Activated naive CD4-positive, alpha-beta T cell treated with Interleukin-2 at 50 U/mL for 16 hours (primary cell): ENCODE measurements at places on chromosomes 7 and 10.
A peak's percentile ranks its signal among the peaks of the same experiment; 100 is the strongest.

DNA sequence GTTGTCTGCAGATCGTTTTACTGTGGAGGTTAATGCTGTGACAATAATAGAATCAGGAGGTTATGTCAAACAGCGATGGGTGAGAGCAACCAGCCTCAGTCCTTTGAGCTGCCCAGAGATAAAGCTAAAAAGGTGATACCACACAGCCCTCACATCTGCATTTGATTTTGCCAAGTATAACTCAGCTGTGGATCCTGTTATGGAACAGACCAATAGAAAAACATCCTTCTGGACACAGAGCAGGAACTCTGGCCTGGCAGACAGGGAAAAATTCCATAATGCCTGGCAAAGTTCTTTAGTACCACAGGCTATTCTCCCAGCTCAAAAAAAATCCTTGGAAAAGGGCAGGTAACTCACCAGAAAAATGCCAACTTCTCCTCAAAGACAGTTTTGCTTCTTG, 87.1 kb upstream of the PDLIM1 start:
- DNase-seq: no peak

GRCh38 chr7:4134631-4135030, 547.5 kb upstream of the FOXK1 start:
- DNase-seq: no peak

DNA sequence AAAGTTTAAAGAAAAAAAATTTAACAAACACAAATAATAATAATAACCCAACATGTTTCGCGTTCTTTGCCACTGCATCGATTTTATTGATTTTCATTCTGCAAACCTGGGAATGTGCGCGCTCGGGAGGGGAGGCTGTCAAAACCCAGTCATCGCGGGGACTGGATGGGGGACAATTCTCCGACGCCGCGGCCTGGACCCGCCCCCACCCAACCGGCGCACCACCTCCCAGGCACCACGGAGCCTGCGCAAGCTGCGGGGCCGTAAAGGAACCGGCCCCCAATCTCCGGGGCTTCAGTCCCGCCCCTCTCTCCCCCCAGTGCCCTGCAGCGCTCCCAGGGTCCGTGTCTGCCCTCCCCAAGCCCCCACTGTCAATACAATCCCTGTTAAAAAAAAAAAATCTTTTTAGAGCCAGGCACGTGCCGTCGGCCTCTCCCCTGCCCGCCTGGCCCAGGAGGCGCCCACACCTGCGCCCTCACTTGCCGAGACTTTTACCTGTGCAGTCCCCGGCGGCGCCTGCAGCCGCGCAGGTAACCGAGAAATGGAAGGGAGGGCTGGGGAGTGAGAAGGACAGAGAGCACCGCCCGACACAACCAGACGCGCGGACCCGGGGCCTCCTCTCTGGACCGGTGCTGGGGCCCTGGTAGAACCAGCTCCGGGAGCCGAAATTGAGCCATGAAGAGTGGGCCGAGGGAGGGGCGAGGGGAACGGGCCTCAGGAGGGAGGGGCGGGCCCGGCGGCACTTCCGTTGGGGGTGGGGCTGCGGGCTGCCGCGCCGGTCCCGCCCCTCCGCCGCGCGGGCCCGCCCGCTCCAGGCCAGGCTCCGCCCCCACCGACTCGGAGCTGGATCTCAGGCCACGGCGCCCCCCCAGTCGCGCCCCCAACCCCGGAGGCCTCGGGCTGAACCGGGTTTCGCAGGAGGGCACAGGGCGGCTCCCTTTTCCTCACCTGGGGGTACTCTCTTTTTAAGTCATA, 7.6 kb upstream of the ZNF503 start:
- DNase-seq: no peak

- DNase-seq: peak; percentile 47
Measured at GRCh38 chr10:88385601-88386203, 197.4 kb downstream of the RNLS start.

GRCh38 chr10:26311383-26311940, 94.9 kb downstream of the GAD2 start:
- DNase-seq: no peak

DNA sequence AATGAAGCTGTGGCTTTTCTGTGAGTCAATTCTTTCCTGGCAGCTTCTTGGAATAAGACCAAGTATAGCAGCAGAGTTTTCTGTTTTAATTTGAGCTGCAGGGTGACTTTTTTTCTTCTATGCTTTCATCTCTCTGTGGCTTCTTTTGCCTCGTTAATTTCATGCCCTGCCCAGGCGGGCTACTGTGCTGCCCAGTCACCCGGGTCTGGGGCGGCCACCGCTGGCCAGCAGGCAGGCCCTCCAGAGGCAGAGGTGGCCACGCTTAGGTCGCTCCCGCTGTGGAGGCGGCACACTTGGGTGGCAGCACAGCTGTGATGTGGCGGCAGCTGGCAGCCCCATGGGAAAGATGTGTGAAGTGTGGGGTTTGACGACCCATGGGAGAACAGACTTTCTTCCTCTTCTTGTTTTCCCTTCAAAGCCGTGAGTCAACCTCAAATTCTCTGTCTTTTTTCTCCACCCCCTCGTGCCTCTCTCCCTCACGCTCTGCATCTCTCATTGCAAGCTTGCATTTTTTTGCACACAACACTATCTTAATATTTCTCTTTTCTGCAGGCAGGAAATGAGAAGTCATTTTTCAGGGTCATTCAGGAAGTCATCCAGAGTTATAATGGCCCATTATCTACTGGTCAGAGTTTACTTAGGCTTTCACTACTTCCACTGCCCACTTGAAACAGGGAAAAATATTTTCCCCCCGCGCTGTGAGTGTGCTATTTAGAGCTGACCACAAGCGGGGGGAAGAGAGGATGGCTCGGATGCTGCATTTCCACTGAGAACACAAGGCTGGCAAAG, 67.8 kb downstream of the EGFR start:
- no peak for DNase-seq

DNA sequence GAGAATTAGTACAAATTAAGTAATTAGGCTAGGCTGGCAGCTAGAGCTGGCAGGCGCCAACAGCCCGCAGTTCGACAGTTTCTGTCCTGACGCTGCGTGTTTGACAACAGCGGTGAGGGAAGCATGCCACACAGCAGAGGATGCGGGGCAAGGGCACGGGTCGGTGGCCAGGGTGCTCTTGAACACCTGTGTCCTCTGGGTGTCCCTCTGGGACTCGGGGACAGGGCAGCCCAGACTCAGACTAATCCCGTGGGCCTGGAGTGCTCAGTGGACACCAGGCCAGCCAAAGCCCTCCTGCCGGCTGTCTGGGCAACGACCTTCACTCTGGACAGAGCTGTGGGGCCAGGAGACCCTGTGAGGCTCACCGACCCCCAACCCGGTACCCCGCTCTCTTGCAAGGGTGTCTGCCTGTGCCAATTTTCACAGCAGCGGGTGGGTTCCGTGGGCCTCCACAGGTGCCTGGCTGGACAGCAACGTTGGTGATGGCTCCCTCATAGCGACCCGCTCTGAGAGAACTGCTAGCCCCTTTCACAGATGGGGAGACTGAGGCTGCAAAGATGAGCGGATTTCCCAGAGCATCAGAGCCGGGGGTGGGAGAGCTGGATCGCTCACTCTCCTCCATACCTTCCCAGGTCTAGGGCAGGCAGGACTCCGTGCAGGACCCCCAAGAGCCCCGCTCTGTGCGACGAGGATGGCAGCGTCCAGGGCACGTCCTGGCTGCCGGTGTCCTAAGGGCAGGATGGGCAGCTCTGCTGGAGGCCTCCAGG, 48.5 kb downstream of the FOXL3 start:
- DNase-seq: no peak

DNA sequence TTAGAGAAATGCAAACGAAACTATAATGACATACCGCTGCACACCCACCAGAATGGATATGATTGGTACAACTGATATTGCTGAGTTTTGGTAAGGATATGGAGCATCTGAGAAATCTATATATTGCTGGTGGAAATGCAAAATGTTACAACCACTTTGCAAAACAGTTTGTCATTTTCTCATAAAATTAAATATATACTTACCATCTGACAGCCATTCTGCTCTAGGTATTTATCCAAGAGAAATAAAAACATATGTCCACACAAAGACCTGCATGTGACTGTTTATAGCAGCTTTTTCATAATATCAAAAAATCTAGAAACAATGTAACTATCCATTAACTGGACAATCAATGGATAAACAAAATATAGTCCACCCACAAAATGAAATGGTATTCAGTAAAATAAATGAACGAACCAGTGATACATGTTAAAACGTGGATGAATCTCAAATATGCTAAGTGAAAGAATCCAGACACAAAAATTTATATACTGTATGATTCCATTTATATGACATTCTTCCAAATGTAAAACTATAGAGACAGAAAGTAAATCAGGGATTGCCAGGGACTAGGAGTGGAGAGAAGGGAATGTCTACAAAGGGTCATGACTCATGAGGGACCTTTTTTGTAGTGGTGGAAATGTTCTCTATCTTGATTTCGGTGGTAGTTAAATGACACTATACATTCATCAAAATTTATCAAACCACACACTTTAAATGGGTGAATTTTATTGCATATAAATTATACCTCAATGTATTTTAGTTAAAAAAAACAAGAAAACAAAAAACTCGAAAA, 312.0 kb upstream of the GLI3 start:
- DNase-seq: no peak

DNA sequence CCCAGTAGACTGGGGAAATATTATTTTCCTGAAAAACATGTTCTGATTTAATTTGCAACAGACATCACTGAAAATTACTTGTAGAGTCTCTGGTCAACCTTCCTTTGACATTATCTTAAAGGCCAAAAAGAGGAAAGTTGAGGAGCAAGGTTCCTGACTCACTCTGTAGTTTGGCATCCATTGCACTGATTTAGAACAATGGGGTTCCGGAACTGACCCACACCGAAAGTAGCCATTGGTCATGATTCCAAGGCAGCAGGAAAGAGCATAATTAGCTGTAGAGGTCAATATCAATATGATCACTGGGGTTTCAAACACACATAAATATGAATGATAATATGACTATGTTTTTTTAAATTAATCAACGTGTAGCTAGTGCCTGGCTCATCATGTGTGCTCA, 65.8 kb downstream of the DNMBP start:
- no peak for DNase-seq

DNA sequence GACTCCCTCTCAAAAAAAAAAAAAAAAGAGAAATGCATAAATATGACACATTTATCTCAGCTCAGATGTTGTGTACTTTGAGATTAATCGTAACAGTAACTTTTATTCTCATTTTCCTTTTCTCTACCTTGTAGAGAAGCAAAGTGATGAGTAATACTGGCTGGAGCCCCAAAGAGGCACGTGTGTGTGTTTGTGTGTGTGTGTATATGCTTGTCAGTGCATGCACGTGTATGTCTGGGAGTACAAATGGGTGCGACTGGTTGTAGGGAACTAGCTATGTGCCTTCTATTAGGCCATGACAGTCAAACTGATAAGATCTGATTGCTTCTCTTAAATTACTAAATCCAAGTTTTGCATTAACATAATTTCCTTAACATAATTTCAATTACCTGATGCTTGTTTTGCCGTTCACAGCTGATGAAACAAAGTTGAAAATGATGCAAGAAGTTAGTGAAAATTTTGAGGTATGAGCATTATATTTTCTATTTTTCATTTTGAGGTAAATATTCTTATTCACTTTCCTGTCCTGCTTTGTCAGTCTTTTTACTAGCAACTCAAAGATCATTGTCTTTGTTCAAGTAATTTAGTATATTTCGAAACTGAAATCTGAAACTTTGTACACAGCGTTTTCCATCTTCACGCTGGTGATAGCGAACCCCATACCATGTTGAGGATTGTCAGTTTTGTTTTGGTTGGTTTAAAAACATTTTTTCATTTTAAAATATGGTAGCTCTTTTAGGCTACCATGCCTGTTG, 3.4 kb downstream of the TRRAP start:
- peak; percentile 47 for DNase-seq

GRCh38 chr10:121154846-121155245, 303.7 kb downstream of the WDR11 start:
- DNase-seq: no peak

GRCh38 chr7:116083796-116084195, 53.2 kb upstream of the TFEC start:
- DNase-seq: no peak

DNA sequence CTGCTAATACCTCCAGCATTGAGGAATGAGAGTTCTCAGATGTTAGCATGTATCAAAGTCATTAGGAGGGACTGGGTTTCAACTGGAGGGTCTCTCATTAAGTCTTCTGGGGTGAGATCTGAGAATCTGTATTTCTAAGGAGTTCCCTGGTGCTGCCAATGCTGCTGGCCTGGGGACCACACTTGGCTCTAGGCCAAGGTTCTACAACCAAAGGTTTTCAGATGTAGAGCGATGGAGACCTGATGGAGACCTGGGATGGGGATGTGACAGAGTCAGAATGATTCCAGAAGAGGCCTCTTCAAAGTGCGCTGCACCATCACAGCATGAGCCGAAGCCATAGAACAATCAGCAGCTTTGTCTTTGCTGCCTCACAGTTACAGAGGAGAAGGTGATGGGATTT, 27.2 kb downstream of the ST8SIA6 start:
- no peak for DNase-seq

DNA sequence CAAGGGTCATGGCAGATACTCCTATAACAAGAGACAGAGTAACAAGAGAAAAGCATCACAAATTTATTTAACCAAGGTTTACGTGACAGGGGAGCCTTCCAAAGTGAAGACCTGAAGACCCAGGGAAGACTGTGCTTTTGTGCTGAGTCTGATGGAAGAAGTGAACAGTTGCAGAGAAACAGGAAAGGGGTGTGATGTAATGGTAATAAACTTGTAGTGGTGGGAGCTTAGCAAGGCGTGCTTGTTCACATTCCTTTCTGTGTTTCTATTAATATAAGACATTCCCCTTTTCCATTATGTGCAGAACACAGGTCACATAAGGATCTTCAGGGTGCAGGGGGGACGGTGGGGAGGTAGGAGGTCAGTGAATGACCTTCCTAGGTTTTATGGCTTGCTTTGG, 25.5 kb upstream of the C10orf67 start:
- DNase-seq: no peak

- DNase-seq: no peak
Measured at GRCh38 chr10:1543596-1543995, 193.7 kb downstream of the ADARB2 start.

DNA sequence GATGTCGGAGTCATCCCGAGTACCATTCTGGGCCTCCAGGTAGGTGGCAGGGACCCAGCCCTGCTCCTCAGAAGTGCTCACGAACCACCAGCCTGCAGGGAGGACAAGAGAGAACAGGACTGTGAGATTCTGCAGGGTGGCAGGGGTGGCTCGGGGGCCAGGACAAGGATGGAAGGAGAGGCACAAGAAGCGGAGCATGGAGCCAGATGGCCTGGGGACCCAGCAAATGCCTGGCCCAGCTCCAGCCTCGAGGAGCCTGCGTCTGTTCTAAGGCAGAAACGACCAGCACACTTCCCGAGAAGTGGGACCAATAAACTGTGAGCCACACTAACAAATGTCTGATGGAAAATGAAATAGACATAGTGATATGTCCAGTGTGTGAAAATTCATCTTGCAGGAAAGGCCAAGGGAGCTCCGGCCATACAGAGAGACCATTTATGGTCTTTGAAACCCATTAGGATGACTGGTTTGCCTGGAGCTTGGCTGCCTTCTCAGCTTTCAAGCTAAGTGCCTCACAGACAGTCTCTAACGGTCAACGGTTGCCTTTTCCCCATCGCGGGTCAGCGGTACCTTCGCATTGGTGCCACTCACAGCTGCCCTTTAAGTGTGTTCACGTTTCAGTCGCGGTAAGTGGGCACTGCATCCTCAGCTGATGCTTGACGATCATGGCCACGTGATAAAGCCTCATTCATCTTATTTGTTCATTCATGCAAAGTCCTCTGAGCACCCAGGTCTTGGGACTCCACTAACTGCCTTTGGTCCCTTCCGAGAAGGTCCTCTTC, 133.8 kb downstream of the NEURL1 start:
- DNase-seq: no peak

- no peak for DNase-seq
Measured at GRCh38 chr7:104328970-104329825, 795 bp downstream of the LHFPL3 start.

GRCh38 chr7:371779-372545, 82.0 kb downstream of the FOXL3 start:
- DNase-seq: no peak
